ENCODE measurements at places on chromosomes 12 and 14. TPM values are rescaled to one million over a fixed set of nuclear protein-coding genes. Genes with fewer than 3 reads are reported as not detected.

DNA sequence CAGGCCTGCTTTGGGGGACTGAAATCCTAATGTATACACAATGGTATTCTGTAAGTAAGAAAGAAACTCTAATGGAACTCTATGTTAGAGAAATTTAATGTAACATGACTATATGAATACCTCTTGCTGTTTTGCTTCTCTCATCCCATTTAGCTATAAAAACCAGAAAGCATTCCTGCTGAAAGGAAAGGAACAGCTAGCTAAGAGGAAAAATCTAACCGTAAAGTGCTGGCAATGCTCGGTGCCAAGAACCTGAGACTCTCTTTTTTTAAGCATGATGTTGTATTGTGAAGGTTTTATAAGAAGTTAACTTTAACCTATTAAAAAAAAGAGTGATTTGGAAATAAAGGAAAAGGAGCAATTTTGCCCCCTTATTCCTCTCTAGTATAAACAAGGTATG, 75.6 kb upstream of the DACT1 start:
- DNase-seq = no peak

- no peak for DNase-seq
Observed at GRCh38 chr12:105459760-105460330, 129.4 kb downstream of the C12orf75 start.

DNA sequence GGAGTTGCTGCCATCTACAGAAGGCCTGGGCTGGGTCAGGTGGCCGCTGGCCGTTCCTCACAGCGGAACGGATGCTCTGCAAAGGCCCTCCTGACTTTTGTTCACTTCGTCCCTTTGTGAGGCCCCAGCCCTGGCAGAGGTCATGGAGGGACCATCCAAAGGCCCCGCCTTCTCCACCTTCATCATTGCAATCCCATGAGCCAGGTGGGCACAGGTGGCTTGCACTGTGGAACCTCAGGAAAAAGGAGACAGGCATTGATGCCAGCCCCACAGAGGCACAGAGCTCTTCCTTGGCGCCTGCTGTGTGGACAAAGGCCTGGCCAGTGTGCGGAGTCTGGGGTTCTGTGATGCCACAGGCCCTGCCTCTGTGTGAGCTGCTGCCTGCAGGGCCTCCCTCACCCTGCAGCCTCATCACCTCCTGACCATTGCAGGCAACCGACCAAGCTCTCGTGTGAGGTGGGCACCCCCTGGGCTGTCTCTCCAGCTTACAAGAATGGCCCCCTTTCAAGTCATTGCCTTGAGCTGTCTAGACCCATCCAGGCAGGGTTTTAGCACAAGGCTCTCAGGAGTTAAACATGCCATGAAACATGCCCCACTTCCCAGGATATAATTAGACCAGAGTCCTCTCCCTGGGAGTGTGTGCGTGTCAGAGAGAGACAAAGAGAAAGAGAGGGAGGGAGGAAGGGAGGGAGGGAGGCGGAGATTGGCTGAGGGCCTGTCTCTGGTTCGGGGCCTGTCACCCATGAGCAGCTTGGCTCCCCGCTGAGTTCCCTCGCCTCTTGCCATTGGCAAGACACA, 19.3 kb downstream of the NFKBIA start:
- no peak for DNase-seq

GRCh38 chr12:46187023-46187422, 81.8 kb downstream of the SLC38A1 start:
- DNase-seq = no peak

GRCh38 chr12:105740369-105740768, 398.4 kb downstream of the NUAK1 start:
- no peak for DNase-seq

GRCh38 chr12:113010701-113011100, 32.4 kb downstream of the OAS2 start:
- DNase-seq = no peak

DNA sequence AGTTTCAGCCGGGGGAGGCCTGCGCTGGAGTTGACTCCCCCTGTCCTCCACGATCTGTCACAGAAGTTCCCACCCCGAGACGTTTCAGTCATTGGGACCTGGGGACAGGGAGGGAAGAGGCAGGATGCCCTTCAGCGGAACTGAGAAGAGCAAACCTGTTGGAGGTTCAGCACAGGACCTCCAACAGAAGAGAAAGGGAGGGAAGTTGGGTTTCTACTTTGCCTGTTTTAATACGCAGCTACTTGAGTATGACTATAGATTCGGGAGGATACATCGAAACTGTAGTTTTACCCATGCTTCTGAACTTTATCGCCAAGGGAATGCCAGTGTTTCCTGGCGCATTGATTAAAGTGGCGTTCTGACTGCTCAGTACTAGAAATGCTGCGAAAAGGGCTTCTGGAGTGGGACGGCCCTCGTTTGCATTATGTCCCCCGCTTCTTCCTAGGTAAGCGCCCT, 2.3 kb upstream of the DUSP6 start:
- no peak for DNase-seq

- no peak for DNase-seq
Observed at GRCh38 chr14:92677087-92677668, 71.2 kb downstream of the LGMN start.

DNA sequence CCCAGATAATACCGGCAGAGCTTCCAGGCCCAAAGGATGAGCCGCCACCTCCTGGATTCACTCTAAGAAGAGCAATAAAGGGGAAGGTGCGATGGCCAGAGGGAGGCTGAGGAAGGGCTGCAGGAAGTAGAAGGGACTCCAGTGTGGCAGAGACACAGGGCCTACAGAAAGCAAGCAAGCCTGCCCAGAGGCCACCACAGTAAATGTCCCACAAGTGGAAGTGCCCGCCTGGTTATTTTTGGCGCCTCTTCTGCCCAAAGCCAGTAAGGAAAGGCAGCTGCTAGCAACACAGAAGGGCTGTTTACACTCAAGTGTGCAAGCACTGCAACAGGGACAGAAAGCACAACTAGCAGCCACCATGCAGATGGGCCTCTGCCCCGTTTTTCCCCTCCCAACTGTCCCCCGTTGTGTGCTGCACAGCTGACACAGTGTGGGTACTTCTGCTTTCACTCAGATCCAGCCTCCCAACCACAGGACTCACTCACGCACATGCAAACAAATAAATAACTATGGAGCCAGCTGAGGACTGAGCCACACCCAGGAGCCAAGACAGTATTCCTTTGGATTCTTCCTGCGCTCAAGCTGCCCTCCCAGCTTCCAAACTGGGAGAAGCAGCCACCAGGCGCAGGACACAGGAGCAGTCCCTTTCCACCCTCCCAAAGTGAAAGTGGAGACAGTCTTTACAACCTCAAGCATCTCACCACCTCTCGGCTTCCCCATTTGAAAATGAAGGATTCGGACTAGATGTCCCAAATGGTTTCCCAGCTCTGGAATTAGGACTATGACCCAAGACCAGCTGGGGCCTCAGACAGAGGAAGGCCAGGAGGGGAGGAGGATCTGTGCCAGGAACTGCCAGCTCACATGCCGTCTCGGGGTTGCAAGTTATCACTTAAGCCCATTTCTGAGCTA, 40.0 kb upstream of the PNMA1 start:
- DNase-seq = no peak

The SMOC1 gene
- total RNA-seq = 3.1 TPM
